Activated T-cell treated with anti-CD3 and anti-CD28 coated beads, Interleukin-2, amount 50 U/mL, for 72 hours (primary cell): ENCODE measurements at places on chromosomes 2 and 18.

- DNase-seq = no peak
These were observed 923 bp downstream of the TEKT4 start for GRCh38 chr2:94872088-94872618.

- no peak for DNase-seq
These were observed 98.1 kb downstream of the ANTXR1 start for GRCh38 chr2:69111076-69111475.

DNA sequence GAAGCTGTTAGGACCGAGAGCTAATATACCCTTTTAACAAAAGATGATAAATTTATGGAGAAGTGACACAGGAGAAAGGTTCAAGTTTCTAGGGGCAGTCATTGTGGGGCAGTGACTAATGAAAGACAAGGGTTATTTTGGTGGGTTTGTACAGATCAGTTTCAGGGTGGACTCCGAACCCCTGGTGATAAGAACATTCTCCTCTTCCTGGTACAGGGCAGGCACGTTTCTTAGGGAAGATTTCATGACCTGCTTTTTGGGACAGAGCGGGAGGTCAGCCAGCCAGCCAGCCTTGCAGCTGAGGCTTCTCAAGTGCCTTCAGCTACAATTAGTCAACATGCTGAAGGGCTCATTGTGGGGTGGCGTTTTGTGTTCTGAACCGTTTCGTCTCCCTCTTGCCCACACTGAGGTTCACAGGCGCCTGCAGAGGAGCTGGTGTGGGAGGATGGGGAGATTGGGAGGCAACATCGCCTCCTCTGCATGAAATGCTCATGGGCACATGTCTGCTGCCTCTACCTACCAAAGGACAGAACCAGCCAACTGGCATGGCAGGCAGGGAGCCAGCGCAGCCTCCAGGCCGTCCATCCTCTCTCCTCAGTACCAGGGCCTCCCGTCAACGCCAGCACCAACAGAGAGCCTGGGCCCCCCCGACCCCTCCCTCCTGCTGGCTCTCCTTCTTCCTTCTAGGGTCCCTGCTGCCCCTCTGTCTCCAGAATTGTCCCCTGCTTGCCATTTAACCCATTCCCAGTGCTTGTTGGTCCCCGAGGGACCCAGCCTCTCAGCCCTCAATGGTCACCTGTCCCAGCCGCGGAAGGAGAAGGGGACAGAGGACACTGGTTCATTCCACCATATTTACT, 9.6 kb downstream of the CHMP1B start:
- no peak for DNase-seq

DNA sequence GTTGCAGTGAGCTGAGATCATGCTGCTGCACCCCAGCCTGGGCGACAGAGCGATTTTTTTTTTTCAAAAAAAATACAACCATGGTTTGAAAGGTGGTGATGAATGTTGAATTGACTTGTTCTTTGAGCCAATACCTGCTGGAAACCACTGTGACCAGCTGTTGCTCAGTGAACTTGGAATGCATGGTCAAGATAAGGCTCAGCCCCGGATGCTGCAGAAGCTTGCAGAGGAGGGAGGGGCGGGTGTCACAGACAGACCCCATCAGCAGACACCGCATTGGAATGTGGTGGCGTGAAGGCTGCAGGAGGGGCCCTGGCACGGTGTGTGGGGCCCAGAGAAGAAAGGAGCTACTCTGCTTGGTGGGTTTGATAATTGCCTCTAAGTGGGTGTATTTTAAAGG, 91.6 kb downstream of the ITGB1BP1 start:
- DNase-seq = no peak

DNA sequence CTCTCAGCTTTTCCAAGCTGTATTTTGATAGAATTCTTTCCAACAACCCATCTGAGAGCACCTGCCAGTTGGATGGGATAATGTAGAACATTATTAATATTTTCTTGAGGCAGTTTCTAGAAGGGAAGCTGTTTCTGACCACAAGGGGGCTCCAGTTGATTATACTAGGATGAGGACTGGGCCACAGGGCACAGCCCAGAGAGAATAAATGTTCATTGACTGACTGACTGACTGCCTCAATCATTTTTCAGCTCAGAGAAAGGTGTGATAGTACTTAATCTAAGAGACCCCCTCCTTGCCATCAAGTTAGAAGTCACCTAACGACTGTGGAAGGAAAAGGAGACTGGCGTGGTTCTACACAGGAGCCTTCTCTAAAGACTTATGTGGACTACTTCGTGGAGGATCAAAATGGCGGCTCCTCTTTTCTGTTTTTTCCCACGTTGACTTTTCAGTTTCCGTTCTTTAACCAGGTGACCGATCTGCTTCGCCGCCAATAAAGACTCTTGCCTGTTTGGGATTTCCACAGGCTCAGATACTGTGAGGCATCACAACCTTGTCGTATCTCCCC, 31.9 kb upstream of the CREG2 start:
- DNase-seq = peak; percentile 60

GRCh38 chr2:120780402-120780801, 44.7 kb downstream of the GLI2 start:
- DNase-seq = no peak

DNA sequence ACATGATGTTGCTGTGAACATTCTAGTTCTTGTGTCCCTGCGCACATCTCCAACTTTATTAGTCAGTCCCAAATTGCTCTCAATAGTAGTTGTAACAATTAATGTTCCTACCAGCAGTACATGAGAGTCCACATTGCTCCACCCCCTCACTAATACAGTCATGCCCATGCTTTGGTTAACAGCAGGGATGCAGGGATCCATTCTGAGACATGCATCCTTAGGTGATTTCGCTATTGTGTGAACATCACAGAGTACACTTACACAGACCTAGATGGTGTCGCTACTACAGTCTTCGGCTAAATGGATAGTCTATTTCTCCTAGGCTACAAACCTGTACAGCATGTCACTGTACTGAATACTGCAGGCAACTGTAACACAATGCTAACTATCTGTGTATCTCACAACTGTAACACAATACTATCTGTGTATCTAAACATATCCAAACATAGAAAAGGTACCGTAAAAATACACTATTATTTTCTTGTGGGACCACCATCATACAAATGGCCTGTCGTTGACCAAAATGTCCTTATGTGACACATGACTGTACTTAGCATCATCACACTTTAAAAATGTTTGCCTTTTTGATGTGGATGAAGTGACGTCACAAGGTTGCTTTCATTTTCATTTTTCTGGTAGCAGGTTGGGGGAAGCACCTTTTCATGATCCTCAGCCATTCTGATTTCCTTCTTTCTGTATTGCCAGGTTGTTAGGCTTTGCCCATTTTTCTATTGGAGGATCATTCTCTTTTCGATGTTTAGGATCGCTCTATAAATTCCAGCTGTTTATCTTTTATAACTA, 82.9 kb upstream of the RNF152 start:
- peak; percentile 19 for DNase-seq

DNA sequence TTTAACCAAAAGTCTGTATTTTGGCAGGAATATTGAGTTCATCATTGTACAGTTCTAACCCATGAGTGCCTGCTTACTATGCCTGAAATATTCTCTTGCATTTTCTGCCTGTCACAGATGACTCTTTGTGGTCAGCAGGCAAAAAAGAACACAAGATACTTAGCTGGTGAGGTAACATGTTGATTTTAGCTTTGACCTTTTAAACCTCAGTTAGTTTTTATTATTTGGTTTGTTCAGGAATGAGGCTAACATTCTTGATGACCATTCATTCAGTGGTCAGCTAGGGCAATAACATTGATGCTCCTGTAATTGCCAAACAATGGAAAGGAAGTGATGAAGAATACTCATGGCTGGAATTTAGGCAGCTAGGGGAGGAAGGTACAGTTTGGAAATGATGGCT, 491.2 kb downstream of the PIK3C3 start:
- DNase-seq = no peak

- no peak for DNase-seq
These were observed 167.6 kb downstream of the LAMA1 start for GRCh38 chr18:6949800-6950586.

DNA sequence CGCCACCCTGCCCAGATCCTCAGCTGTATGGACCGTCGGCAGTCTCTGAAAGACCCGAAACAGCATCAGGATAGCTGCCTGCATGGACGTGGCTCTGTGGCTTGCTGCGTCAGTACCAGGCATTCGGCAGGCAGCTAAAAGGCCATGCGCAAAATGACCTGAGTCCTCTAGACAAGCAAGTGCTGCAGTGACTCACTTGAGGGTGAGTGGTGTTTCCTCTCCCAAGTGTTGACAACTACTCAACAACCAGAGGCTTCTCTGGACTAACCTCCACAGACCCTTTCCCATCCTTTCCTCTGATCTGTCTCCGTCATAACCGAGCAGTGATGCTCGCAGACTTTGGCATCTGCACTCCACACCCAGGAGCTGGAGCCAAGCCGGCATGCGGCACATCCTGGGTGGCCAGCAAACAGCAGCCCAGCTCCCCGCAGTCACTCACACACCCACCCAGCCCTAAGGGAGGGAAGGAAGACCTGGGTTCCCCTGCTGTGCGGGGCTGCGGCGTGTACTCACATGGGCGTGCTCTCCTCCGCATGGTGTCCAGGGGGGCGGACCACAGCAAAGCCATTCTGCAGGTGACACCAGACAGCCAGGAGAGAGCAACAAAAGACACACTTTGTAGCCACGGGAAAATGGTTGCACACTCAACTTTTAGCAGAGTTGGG, 239.3 kb downstream of the TWIST2 start:
- DNase-seq = no peak

DNA sequence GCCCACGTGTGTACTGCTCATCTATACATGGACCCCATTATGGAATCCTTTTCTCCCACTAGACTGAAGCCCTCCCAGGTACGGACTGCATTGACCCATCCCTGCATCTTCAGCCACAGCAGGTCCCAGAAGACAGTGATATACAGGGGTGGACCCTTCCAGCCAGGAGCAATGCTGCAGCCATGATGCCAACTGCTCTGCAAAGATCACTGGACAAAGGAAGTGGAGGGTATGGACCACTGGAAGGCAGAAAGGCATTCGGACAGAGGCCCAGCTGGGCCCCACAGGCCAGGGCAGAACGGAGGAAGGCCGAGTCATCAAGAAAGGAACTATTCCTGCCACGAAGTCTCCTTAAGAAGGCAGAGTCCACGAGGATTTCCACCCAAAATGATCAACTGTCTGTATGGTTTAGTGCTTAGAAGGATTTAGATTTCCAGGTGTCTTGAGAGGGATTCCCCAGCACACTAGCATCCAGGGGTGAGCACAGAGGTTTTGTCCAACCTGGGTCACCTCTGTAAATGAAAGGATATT, 93.4 kb downstream of the TWIST2 start:
- DNase-seq = no peak

DNA sequence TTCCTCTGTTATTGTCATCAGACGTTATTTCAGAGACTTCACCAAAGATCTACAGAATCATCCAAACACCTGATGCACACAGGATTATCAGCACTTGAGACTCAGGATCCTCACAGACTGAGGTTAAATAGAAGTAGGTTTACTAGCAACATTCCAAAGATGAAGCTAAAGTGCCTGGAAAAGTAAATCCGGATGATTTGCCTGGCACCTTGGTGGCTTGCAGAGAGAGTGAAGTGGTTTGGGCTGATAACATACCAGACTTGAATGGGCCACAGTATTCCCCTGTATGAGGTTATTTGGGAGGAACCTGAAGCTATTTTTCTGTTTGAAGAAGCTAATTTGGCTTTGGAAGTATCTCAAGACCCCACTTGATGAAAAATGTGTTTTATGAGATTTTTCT, 51.0 kb downstream of the OXER1 start:
- no peak for DNase-seq
